ENCODE measurements at places on chromosomes 16 and 17.

DNA sequence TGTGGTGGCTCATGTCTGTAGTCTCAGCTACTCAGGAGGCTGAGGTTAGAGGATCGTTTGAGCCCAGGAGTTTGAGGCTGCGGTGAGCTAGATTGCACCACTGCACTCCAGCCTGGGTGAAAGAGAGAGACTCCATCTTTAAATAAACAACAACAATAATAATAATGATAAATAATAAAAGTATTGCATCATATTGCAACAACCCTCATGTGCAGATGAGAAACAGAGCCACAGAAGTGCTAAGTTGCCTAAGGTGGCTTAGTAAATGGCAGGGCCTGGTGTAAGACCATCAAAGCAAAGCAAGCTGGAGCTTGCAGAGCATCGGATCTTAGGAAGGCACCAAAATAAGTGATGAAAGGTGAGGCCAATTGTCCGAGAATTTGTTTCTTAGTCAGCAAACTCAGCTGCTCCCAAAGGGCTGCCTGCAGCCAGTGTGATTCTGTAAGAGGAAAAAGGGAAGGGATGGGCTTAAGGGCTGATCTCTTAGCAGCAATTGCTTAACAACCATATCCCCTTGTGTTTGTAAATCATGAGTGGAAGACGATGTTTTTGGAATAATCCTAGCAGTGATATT is 45.3 kb upstream of the HS3ST3A1 start:
- no peak for DNase-seq

GRCh38 chr16:2458887-2459646 is 842 bp upstream of the TEDC2 start:
- DNase-seq: no peak

GRCh38 chr16:6247775-6248174 is 1084.9 kb upstream of the RBFOX1 start:
- no peak for DNase-seq

DNA sequence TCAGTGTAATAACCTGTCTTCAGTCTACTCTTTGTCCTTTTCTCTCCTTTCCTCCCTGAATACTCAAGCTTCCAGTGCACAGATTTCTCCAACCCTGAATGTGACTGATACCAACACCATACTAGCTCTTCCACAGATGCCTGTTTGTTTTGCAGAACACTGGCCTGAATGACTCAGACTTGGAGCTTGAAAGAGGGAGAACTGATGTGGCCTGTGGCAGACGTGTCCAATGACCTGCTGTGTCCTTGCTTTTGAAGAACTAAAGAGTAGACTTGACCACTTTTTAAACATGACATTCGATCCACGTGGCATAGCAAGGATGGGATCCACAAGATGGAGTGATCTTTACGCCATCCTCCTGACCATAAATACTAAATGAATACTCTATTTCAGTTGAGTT is 361.0 kb downstream of the WWOX start:
- DNase-seq: no peak

GRCh38 chr17:62597920-62598319 is 29.6 kb upstream of the MRC2 start:
- no peak for DNase-seq

GRCh38 chr17:75244133-75244866 is 17.1 kb downstream of the GGA3 start:
- no peak for DNase-seq

DNA sequence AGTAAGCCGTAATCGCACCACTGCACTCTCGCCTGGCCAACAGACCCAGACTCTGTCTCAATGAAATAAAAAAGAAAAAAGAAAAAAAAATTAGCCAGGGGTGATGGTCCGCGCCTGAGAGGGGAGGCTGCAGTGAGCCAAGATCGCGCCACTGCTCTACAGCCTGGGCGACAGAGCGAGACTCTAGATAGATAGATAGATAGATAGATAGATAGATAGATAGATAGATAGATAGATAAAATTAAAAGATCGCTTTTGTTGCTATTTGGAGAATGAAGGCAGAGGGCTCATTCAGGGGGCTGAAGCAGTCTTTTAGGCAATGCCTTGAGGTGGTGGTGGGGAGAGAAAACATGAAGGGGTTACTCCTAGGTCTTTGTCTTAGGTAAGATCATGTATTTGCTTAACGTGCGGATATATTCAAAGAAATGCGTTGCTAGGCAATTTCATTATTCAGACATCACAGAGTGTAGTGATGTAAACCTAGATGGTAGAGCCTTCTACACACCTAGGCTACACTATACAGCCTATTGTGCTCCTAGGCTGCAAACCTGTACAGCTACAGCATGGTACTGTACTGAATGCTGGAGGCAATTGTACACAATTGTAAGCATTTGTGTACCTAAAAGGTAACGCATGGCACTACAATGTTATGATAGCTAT is 4.3 kb upstream of the HES7 start:
- no peak for DNase-seq

- no peak for DNase-seq
Measured at GRCh38 chr16:79402920-79403319, 197.6 kb downstream of the MAF start.

DNA sequence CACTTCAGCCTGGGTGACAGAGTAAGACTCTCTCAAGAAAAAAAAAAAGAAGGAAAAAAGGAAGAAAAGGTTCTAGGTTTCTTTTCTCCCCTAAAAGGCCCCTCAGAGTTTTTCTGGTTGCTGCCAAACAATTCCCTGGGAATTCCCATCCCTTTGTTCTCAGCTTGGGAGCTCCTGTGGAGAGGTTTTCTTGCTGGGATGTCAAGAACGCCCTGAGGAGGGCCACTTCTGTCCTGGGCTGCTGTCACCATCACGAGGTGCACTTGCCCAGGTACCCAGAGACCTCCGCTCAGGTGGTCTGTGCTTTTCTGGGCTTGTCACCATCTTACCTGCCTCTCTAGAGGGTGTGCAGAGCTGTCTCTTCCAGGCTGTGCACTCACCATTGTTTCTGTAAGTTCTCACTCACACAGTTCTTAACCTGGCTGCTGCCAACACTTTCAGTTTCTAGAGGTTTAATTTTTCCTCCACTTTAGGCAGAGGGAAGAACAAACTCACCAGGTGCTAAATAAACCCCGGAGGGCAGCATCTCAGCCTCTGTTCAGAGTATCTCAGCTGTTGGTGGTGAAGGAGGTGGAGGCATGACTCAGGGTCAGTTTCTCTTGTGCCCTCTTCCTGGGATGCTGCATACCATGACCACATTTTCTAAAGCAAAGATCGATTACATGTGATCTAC is 2.4 kb upstream of the COX6A2 start:
- no peak for DNase-seq

GRCh38 chr17:82053130-82053529 is 1.4 kb downstream of the GPS1 start:
- no peak for DNase-seq

Measured in activated CD4-positive, alpha-beta T cell treated with anti-CD3 and anti-CD28 coated beads, Interleukin-2, amount 50 U/mL, for 48 hours (primary cell).